NCI-H2171 (cell line): ENCODE measurements at places on chromosomes 11 and 22.

GRCh38 chr11:116403794-116404461 lies 368.9 kb downstream of the BUD13 start:
- DNase-seq, result no peak

DNA sequence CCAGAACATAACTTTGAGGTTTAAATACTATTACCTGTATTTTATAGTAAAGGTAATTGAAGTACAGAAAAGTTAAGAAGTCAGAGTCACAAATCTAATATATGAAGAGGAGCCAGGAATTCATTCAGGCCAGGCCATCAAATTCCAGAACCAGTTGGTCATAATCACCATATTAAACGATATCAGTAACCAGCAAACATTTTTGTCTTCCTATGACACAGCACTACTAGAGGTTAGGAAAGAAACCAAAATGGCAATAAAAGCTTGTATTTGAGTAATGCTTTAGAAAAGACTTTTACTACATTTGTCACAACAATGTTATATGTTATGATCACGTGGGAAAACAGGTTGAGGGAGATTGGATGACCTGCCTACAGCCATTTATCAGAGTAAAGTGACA lies 62.2 kb downstream of the DKK3 start:
- no peak for DNase-seq

- no peak for DNase-seq
Observed at GRCh38 chr11:111815489-111815888, 49.3 kb upstream of the PPP2R1B start.

GRCh38 chr11:3121931-3122774 lies 43.0 kb downstream of the OSBPL5 start:
- no peak for DNase-seq

DNA sequence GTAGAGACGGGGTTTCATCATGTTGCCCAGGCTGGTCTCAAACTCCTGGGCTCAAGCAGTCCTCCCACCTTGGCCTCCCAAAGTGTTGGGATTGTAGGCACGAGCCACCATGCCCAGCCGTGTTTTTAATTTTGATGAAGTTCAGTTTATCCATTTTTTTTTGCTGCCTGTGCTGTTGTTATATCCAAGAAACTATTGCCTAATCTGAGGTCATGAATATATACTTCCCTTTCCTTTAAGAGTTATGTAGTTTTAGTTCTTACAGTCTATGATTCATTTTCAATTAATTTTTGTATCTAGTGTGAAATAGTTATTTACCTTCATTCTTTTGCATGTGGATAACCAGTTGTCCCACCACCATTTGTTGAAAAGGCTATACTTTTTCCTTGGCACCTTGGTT lies 50.3 kb upstream of the SORL1-AS1 start:
- no peak for DNase-seq

DNA sequence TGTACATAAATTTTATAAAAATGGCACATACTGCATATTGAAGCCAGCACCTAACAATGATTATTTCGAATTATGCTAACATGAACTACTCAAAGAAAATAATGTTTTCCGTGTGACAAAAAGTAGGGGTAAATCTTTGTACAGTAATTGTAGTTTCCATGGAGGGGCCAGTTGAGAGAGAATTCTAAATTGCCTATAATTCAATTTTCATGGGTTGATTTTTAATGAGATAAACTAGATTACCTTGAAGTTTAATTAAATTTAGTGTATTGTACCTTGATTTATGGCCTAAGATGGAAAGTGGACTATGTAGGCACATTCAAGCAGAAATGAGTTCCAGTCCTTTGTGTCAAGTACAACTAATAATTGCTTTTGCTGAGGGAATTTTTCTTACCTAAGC lies 5.0 kb downstream of the APLP2 start:
- no peak for DNase-seq

DNA sequence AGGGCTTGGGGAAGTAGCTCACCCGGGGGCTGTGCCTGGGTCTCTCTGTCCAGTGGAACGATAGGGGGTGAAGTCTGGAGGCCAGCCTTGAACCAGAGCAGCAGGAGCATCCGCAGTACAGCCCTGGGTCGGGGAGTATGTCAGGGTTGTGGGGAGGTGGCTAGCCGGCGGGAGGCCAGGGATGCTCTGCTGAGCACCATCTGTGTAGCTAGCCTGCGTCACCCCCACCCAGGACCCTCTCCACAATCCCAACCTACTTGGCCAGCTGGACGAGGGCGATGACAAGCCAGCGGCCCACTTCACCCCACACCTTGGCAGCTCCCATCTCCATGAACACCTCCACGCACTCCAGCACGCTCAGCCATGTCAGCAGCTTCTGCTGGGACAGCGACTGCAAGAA lies 2.2 kb downstream of the PEX16 start:
- no peak for DNase-seq

DNA sequence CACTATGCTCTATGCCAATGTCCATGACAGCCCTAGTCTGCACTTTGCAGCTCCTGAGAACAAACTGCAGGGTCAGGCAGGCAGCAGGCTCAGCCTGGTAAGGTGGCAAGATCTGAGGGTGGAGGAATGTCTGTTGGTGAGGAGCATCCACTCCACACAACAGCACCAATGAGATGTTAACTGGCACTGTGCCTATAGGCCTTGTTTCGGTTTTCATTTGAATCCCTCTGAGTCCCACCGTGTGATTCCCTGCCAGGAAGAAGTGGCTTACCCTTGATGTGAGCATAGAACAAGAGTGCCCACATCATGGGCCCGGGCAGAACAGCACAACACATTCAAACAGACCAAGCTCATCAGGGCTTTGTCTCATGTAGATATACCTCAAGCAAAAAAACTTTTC lies 44.1 kb upstream of the CHRM4 start:
- no peak for DNase-seq

DNA sequence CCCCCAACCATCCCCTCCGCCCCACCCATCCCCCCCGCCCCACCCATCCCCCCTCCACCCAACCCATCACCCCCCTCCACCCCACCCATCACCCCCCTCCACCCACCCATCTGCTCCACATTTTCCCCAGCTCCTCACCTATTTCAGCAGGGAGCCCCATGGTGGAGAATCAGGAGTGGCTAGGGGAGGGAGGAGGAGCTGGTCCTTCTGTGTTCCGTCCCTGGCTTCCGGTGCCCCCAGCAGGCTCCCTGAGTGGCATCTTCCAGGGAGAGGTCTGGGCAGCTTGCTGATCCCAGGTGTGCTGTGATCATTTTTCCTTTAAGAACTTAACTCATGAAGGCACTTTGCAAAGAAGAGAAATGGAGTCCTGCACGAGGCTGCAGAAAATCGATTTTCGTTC lies 365.8 kb downstream of the TBC1D22A start:
- peak; percentile 42 for DNase-seq

GRCh38 chr11:67631411-67631810 lies 1.7 kb upstream of the NUDT8 start:
- DNase-seq, result no peak

- DNase-seq, result no peak
Observed at GRCh38 chr11:2259897-2260451, 10.4 kb downstream of the ASCL2 start.

DNA sequence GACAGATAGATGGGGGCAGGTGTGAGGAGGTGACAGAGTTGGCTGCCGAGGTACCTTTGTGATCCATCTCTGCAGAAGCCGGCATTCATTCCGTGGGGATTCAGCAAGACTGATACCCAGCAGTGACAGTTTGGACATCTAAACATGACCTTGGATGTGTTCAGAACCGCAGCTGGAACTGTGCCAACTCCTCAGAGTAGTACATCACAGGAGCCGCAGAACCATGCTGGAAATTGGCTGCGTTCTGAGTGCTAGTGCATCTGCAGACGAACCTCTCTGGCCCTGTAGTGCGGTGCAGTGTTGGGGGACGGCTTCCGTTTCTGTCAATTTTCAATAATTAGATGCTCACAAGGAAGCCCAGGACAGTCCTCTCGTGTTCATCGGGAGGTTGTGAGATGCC lies 772.1 kb downstream of the NTM start:
- DNase-seq, result no peak

- DNase-seq, result no peak
Observed at GRCh38 chr11:113282898-113283437, 31.4 kb upstream of the TTC12 start.

- DNase-seq, result no peak
Observed at GRCh38 chr11:122521626-122522025, 133.9 kb upstream of the UBASH3B start.

- DNase-seq, result peak; percentile 32
Observed at GRCh38 chr11:95556342-95557163, 233.0 kb downstream of the FAM76B start.

DNA sequence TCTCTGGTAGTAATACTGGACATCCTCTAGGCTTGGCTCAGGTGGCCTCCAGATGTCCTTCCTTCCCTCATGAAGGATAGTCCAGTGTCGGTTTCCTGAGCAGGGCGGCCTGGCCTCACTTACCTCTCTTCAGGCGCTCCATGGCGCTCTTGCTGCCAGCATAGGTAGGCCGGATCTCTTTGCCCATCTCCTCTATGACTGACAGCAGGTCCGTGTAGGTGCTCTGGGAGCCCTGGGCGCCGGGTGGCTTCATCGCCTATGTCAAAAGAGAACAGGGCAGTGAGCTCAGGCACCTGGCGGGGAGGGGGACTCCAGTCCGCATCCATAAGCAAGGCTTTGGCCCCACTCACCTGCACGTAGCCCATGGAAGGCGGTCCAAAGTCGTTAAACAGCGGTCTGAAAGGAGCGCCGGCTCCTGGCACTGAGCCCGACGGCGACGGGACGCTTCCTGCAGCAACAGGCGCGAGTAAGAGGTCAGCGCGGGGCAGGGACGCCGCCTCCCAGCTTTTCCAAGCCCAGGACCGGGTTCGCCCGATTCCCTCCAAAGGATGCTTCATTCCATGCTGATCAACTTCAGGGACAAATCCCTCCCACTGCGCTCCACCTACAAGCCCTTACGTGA lies 609 bp downstream of the CDK2AP2 start:
- no peak for DNase-seq

GRCh38 chr11:60511393-60511792 lies 3.8 kb upstream of the MS4A13 start:
- no peak for DNase-seq

DNA sequence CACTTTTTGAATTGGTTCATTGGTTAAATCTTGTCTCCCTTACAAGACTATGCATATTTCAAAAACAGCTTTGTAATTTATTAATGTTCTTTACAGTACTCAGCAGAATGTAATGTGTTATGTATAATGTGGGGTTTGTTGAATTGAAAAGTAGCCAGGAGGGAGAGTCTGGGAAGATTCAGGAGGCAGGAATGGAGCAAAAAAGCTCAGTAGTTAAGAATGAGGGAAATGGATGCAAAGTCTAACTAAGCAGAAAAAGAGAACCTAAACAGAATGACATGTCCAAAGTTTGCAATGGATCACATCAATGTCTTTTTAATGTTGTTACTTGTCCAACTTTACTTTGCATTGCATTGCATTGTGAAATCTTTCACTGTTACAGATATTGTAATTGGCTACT lies 86.5 kb upstream of the CARD18 start:
- DNase-seq, result no peak

DNA sequence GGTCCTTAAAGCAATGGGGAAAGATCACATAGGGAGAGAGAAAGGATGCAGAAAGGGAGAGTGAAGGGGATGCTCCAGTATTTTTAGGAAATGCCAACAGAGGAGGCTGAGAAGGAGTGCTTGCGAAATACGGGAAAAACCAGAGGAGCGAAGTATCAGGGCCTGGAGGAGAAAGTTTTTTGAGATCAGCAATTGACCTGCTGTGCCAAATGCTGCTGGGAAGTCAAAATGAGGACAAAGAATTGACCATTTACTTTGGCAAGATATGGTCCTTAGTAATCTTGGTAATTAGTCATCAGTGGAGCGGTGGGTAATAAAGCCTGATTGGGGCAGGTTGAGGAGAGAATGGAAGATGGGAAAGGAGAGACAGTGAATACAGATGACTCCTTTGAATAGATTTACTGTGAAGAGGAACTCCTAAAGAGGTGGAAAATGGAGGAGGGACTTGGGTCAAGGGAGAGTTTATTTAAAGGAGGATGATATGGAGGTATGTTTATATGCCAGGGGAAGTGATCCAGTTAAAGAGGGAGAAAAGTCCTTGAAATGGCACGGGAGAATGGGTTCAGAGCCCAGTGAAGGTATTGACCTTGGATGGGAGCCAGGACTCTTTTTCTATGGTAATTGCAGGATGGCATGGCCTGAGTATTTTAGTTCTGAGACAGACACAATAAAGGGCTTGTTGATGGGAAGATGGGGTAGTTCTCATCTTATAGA lies 111.5 kb downstream of the PKNOX2 start:
- DNase-seq, result no peak

GRCh38 chr11:17277024-17277584 lies 565 bp downstream of the NUCB2 start:
- DNase-seq, result no peak

DNA sequence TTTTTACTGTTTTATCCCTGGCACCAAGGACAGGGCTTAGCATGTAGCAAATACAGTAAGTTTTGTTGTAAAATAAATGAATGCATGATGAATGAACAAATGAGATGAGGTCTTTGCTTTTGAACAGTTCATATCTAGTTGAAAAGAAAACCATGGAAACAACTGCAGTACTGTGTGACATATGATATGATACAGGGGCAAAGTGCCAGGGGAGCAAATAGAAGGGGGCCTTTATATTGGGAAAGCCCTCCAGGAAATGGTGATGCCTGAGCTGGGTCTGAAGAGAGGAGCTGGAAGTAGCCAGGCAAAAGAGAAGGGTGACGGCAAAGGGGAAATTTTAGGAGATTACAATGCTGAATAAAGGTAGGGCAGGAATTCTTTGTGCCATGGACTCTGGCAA lies 63.8 kb upstream of the UCP3 start:
- DNase-seq, result no peak

DNA sequence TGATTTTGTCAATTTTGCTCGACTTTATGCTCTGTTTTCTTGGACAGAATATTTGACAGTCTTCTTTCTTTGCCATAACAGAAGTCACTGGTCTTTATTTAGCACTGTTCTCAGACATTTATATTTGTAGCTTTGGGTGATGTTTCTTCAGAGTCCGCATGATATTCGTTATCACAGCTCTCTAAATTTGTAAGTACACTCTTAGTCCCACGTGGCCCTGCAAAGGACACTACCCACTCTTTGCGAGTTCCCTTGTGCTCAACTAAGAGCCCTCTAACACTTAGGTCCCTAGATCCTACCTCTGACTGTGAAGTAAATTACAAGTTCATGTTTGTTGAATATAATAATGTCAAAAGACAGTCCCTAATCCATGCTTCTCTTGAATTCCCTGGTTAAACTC lies 651.9 kb downstream of the NTM start:
- no peak for DNase-seq

GRCh38 chr22:37509059-37509860 lies 10.0 kb downstream of the CARD10 start:
- DNase-seq, result no peak
